ENCODE measurements at places on chromosomes 3 and 15.

- DNase-seq: no peak
Observed at GRCh38 chr3:121690777-121691405, 30.2 kb upstream of the HCLS1 start.

DNA sequence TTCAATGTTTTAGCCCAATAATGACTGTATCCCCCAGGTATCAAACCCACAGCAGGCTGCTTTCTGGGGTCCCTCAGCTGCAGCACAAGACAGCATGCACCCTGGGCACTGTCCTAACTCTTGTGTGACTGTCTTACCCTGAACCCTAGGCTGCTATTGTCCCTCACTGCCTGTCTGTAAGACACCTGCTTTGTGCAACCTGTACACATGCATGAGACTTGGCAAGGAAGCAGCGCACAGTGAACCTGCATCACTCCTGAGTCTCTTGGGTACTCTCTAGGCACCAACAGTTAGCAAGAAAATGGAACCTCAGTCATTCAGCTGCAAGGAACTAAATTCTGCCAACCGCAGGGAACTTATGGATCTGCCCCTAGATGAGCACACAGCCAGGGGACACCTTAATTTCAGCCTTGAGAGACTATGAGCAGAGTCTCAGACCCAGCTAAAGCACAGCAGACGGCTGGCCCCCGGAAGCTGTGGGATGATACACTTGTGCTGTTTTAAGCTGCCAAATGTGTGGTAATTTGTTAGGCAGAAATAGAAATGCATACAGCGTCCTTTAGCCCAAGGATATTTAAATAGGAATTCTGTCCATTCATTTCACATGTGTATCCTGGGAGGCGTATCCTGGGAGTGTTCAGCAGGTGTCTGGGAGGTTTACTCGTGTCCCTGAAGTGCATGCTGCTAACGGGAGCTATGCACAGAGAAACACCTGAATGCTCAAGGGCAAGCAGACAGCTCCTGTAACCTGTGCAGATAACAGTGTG is 223.8 kb downstream of the KLF13 start:
- DNase-seq: peak; percentile 34

DNA sequence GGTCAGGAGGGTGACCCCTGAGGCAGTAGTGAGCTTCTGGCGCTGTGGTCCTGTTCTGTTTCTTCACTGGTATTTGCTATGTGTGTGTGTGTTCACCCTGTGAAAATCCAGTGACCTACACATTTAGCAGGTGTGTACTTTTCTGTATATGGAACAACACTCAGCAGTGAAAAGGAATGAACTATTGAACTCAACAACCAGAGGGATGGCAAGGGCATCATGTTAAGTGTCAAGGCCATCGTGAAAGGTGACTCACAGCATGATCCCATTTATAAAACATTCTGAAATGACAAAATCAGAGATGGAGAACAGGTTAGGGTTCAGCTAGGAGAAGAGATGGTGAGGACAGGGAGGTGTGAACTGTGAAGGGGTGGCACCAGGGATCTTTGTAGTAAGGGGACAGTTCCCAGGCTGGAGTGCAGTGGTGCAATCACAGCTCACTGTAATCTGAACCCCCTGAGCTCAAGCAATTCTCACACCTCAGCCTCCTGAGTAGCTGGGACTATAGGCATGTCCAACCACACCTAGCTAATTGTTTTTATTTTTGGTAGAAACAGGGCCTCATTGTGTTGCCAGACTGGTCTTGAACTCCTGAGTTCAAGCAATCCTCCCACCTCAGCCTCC is 10.0 kb upstream of the RAB43 start:
- no peak for DNase-seq

- no peak for DNase-seq
Observed at GRCh38 chr3:99927671-99928457, 110.2 kb downstream of the CMSS1 start.

GRCh38 chr3:150480877-150481276 is 65.4 kb downstream of the SERP1 start:
- no peak for DNase-seq

DNA sequence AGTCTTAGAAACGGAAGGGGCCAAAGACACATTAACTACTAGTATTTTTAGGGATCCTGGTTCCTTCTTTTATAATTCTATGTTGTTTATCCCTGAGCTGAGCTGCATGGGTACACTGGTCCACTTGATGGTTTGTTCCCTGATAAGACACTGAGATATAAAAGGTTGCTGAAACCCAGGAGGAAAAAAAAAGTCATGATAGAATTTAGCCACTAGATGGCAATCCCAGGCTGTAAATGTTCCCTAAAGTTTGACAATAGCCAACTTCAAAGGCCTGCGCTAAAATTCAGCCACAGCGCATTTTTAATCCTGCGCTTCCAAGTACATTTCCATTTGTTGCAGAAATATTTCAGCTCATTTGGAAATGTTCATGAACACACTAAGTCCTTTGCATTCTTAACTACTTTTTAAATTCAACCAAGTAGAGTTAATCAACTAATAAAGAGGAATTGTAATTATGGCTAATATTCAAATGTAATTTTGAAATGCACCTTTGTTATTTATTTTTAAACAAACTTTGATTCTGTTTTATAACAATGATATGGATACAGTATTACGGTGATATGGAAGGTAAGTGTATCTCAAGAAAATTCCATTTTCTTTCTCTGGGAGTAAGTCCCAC is 249.3 kb upstream of the FEZF2 start:
- peak; percentile 13 for DNase-seq

DNA sequence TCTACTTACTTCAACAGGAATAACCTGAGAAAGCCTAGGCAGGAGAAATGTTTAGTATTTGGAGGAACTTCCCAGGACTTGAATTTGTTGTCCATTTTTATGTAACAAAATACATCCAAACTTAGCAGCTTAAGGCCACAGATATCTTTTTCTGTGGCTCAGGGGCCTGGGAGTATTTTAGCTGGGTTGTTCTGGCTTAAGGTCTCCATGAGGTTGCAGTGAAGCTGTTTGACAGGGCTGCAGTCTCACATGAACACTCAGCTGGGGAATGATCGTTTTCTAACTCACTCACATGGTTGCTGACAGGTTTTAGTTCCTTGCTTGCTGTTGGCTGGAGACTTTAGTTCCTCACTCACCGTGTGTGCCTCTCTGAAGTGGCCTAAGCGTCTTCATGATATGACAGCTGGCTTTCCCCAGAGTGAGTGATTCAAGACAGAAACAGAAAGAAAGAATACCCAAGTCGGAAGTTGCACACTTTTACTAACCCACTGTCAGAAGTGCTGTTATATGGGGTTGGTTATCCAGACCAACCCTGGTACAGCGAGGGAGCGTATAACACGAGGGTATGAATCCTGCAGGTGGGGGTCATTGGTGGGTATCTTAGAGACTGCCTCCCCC is 229.7 kb upstream of the TBL1XR1 start:
- no peak for DNase-seq

- no peak for DNase-seq
Observed at GRCh38 chr15:52118969-52119749, 6.6 kb upstream of the BCL2L10 start.

DNA sequence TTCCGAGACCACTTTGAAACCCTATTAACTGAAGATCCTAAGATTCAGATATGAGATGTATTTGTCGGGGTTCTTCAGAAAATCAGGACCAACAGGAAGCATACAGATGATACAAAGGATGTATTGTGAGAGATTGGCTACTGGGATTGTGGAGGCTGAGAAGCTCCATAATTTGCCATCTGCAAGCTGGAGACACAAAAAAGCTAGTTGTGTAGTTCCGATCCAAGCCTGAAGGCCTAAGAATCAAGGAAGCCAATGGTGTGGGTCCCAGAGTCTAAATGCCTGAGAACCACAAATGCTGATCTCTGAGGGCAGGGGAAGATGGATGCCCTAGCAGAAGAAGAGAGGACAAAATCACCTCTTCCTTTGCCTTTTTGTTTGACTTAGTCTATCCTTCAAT is 10.9 kb upstream of the PLSCR1 start:
- DNase-seq: no peak

DNA sequence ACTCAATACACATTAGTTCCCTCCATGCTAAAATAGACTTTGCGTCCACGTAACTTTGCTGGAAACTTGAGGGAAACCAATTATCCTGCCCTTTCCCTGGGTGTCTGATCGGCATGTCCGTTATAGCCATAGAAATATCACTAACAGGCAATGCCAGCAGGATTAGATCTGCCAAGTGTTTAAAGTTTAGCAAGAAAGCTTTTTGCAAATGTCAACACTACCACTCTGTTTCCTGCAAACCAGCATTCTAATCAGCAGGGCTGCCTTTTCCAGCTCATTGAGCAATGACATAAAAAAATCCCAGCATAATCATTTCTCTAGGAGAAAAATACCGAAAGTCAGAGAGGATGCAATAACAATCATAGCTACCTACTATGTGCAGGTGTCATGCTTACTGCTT is 60.9 kb downstream of the NOX5 start:
- no peak for DNase-seq

GRCh38 chr15:91849749-91850161 is 3.8 kb upstream of the SLCO3A1 start:
- DNase-seq: peak; percentile 39

- DNase-seq: no peak
Observed at GRCh38 chr3:16437640-16438039, 75.9 kb downstream of the RFTN1 start.

GRCh38 chr3:105953831-105954230 is 85.0 kb upstream of the CBLB start:
- no peak for DNase-seq

DNA sequence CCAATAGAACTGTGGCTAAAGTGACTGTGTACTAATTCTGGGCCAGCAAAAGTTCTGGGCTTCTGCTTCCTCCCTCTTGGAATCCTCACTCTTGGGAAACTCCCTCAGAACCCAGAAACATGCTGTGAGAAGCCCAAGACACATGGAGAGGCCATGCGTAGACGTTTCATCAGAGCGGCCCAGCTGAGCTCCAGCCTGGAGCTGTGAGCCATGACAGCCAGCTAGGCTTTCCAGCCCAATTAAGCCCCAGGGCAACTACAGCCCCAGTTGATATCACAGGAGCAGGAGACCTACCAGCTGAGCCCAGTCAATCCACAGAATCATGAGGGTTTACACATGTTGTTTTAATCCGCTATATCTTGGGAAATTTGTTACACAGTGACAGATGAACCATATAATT is 43.6 kb upstream of the CNOT10 start:
- DNase-seq: no peak

GRCh38 chr15:77064539-77065308 is 6.2 kb downstream of the TSPAN3 start:
- DNase-seq: no peak

DNA sequence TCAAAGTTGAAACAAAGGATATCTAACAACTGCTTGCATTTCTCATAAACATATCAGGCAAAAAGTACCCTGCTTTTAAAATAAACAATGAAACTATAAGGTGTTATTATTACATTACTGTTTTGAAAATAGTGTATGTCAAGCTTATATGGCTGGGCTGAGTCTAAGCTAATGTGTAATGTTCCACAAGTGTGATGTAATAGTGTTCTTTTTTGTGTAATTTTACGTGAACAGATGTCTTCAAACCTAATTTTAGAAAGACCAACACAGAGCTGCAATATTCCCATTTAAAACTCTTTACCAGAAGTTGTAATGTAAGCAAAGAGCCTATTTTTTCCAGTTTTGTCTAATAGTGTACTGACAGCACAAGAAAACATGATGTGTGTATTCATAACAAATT is 34.0 kb downstream of the MINDY2 start:
- DNase-seq: no peak

- DNase-seq: no peak
Observed at GRCh38 chr3:182973047-182973446, 7.3 kb downstream of the DCUN1D1 start.

DNA sequence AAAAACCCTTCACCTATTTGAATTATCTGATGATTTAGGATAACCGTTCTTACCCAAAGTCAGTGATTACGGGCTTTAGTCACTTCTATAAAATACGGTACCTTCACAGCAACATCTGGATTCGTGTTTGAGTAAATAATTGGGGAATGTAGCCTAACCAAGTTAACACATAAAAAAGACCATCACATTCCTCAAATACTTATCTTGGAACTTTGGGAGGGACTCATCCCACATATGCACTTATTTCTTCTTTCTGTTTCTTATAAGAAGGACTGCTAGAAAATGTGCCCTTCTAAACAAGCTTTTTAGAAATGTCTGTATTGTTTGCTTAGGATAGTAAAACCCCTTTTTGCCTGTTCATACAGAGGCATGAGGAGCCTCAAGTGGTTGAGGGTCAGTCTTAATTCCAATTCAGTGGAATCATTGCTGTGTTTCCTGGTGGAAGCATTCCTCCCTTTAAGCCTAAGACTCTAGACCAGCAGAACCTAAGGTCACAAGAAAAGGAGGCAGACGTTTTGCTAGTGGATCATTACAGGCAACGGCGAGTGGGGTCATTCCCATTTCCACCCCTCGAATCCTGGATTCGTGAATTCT is 67.5 kb downstream of the TMEM44 start:
- DNase-seq: no peak

- DNase-seq: no peak
Observed at GRCh38 chr3:58068122-58068809, 60.0 kb downstream of the FLNB start.

- no peak for DNase-seq
Observed at GRCh38 chr15:52417521-52417920, 111.2 kb downstream of the MYO5A start.

GRCh38 chr15:78343276-78344060 is 3.3 kb downstream of the CRABP1 start:
- no peak for DNase-seq

DNA sequence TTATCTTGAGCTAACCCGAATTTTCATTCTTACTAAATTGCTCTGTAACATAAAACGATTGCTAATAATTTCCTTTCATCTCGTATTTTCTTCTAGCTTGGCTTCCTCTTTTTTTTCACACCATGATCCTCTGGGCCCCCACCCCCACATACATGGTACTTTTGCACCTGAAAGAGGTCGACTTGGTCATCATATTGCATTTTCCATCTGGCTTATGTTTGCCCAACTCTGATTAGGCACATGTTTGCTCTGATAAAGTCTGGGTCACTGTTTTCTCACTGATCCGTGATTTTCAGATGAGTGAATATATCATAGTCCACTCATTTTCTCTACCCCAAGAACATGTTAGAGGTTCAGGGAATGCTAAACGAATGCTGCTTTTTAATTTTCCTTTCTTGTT is 49.5 kb downstream of the ARRDC4 start:
- no peak for DNase-seq

GRCh38 chr3:56810577-56811545 is 9.1 kb upstream of the ARHGEF3 start:
- no peak for DNase-seq

GRCh38 chr15:66153549-66154415 is 99.8 kb downstream of the MEGF11 start:
- peak; percentile 88 for DNase-seq

- no peak for DNase-seq
Observed at GRCh38 chr3:150462108-150462507, 54.0 kb downstream of the TSC22D2 start.

GRCh38 chr3:27467545-27467944 is 16.6 kb downstream of the SLC4A7 start:
- DNase-seq: peak; percentile 13

GRCh38 chr3:47985381-47985780 is 30.8 kb downstream of the MAP4 start:
- no peak for DNase-seq
